ENCODE measurements at places on chromosomes 2 and 18. TPM values are rescaled to one million over a fixed set of nuclear protein-coding genes. Genes with fewer than 3 reads are reported as not detected.
A peak's percentile ranks its signal among the peaks of the same experiment; 100 is the strongest.

GNAL gene
- total RNA-seq: 15.5 TPM

DNA sequence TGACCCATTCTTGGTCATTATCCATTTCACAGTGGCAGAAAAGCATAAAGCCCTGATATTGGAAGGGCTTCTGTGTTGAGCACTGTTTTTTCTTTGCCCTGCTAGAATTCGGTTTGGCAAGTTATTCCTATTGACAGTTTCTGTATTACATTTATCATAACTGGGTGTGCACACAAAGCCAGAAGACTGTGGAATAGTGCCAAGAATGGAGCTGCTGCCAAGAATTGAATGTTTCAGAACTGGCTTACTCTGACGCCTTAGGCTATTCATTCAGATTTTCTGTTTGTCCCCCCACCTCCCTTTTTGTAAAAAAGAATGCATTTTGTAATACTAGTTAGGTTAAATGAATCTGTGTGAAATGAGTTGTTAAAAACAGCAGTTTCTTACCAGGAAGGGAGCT lies 12.7 kb downstream of the KDM3A start:
- no peak overlapping the region for H3K27ac ChIP-seq
- DNase-seq: no peak

- no peaks in the 10 kb centered on the region for H3K27me3 ChIP-seq
- DNase-seq: no peak
- H3K36me3 ChIP-seq: no peaks in the 10 kb centered on the region
- H3K4me1 ChIP-seq: no peaks in the 10 kb centered on the region
These were observed 33.0 kb upstream of the IER3IP1 start for GRCh38 chr18:47209171-47209570.

DNA sequence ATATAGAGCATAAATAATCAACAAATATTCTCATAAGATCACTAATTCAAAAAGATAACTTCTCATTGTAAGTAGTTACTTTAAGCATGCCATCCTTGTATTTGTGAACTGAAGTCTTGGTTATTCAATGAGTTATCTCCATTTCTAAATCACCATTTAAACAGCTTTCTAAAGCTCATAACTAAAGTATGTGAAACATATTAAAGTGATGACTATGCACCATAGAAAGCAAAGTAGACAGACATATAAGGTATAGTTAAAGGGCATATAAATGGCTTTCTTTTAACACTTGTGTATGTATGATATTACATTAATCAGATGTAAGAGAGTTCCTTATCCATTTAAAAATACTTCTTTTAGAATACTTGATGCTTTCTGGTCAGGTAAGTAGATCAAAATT lies 83.5 kb downstream of the IKZF2 start:
- no peaks in the 10 kb centered on the region for H3K4me1 ChIP-seq
- no peak overlapping the region for H3K27ac ChIP-seq
- no peak overlapping the region for H3K4me3 ChIP-seq
- no peak for DNase-seq
- no peaks in the 10 kb centered on the region for H3K36me3 ChIP-seq
- H3K27me3 ChIP-seq: no peaks in the 10 kb centered on the region

DNA sequence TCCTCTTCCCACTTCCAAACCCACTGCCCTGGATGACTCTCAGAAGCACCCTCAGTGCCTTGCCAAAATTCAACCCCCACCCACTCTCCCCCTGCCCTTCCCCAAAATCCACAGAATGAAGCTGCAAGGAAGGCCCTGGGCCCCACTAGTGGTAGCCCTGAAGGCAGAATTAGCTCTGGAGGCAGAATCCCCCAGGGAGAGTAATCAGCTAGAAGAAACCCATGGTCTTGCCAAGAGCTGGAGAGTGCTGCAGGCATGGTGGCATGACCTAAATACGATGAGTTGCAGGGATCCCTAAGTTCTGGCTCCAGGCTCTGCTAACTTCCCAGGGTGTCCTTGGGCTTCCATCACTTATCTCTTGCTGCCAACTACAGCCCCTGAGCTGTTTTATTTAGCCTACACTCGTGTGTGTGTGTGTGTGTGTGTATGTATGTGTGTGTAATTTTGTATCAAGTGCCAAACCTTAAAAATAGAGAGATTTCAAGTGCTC lies 7.9 kb downstream of the GAD1 start:
- no peaks in the 10 kb centered on the region for H3K36me3 ChIP-seq
- no peak overlapping the region for H3K27ac ChIP-seq
- DNase-seq: no peak
- no peaks in the 10 kb centered on the region for H3K27me3 ChIP-seq
- H3K4me1 ChIP-seq: no peaks in the 10 kb centered on the region

- no peak overlapping the region for H3K4me3 ChIP-seq
- no peaks in the 10 kb centered on the region for H3K27me3 ChIP-seq
- H3K4me1 ChIP-seq: no peaks in the 10 kb centered on the region
- no peak for DNase-seq
- H3K27ac ChIP-seq: no peak overlapping the region
These were observed 146.7 kb upstream of the EPAS1 start for GRCh38 chr2:46150445-46150955.

TCF23 gene
- 0.39 TPM for total RNA-seq

C2orf66 gene
- 0.30 TPM for total RNA-seq

GRCh38 chr2:232421189-232421785 lies 14.6 kb downstream of the ALPG start:
- H3K36me3 ChIP-seq: no peaks in the 10 kb centered on the region
- H3K27me3 ChIP-seq: no peaks in the 10 kb centered on the region
- H3K4me3 ChIP-seq: no peak overlapping the region
- DNase-seq: no peak
- no peak overlapping the region for H3K27ac ChIP-seq

DNA sequence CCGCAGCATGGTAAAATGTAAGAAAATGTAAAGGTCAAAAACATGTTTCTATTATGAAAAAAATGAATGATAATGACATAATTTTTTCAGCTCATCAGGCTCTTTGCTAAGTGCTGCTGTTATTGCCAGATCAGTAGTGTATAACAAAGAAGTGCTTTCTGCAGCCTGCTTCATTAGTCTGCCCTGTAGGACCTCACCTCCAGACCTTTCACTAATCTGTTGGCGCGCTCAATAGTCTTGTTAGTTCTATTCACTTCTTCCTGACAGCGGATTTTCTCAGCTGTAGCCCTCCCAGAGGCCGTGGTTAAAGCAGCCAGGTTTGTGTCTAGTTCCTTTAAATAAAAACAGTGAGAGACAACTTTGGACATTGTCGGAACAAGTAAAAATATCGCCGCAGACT lies 97.7 kb downstream of the CDCA7 start:
- no peak overlapping the region for H3K27ac ChIP-seq
- H3K36me3 ChIP-seq: no peaks in the 10 kb centered on the region
- H3K4me1 ChIP-seq: no peaks in the 10 kb centered on the region
- H3K4me3 ChIP-seq: no peak overlapping the region
- H3K27me3 ChIP-seq: no peaks in the 10 kb centered on the region

KIF1A gene
- 0.72 TPM for total RNA-seq

- no peak for DNase-seq
- no peak overlapping the region for H3K4me3 ChIP-seq
- H3K36me3 ChIP-seq: no peaks in the 10 kb centered on the region
- no peaks in the 10 kb centered on the region for H3K27me3 ChIP-seq
- no peak overlapping the region for H3K27ac ChIP-seq
- no peaks in the 10 kb centered on the region for H3K4me1 ChIP-seq
These were observed 108.5 kb upstream of the CYRIA start for GRCh38 chr2:16774091-16774490.

GRCh38 chr2:4090668-4091630 lies 387.6 kb downstream of the DCDC2C start:
- H3K27me3 ChIP-seq: no peaks in the 10 kb centered on the region
- no peak overlapping the region for H3K27ac ChIP-seq
- DNase-seq: no peak
- no peaks in the 10 kb centered on the region for H3K36me3 ChIP-seq
- no peak overlapping the region for H3K4me3 ChIP-seq
- no peaks in the 10 kb centered on the region for H3K4me1 ChIP-seq

LYG2 gene
- not detected for total RNA-seq

REG3A gene
- 8.3 TPM for total RNA-seq

CAPN14 gene
- total RNA-seq: 0.29 TPM

DNA sequence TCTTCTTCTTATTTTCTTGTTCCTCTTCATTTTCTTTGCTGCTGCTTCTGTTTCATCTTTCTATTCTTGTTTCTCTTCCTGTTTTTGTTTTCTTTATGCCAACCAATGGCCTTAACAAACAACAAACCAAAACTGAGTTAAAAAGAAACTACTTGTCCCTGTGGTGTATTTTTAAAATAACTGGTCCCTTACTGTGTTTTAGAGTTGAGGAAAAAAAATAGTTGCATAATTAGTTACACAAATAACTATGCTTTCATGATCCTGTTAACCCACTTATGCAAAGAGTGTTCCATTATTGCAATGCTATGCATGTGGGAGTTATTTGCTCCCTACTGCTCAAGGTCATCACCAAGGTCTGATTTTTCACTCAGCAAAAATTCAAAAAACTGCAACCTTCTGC lies 39.5 kb upstream of the IMP4 start:
- no peak overlapping the region for H3K27ac ChIP-seq
- DNase-seq: no peak
- no peaks in the 10 kb centered on the region for H3K27me3 ChIP-seq
- no peak overlapping the region for H3K4me3 ChIP-seq

GRCh38 chr2:203021991-203022390 lies 7.3 kb downstream of the NBEAL1 start:
- no peak overlapping the region for H3K4me3 ChIP-seq
- no peak for DNase-seq
- peak overlapping the region; percentile 38 for H3K27ac ChIP-seq
- H3K4me1 ChIP-seq: peaks cover 4% of the 10 kb centered on the region
- H3K36me3 ChIP-seq: no peaks in the 10 kb centered on the region

DYSF gene
- 28.8 TPM for total RNA-seq

GRCh38 chr2:144948205-144948855 lies 428.4 kb upstream of the ZEB2 start:
- no peaks in the 10 kb centered on the region for H3K27me3 ChIP-seq
- H3K4me3 ChIP-seq: no peak overlapping the region
- peaks cover 5% of the 10 kb centered on the region for H3K4me1 ChIP-seq
- no peaks in the 10 kb centered on the region for H3K36me3 ChIP-seq

DNA sequence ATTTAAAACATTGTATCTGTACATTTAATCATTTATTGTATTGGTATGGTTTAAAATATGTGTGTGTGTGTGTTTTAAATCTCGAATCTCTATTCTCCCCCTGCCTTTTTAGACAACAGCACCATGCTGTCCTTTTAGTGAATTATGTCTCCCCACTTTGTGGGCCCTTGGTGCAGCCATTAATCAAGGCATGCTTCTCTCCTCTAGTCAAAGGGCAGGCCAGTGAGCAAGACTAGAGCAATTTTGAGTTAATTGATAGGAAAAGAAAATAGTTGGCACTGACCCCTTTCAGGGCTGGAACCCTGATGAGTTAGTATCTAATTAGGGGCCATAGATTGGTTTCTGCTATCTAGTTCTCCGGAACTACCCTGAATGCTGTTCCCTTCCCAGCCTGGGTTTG lies 111.0 kb downstream of the MAIP1 start:
- no peak overlapping the region for H3K4me3 ChIP-seq
- H3K27me3 ChIP-seq: no peaks in the 10 kb centered on the region
- DNase-seq: no peak
- H3K4me1 ChIP-seq: no peaks in the 10 kb centered on the region
- H3K27ac ChIP-seq: no peak overlapping the region
- H3K36me3 ChIP-seq: no peaks in the 10 kb centered on the region

DNA sequence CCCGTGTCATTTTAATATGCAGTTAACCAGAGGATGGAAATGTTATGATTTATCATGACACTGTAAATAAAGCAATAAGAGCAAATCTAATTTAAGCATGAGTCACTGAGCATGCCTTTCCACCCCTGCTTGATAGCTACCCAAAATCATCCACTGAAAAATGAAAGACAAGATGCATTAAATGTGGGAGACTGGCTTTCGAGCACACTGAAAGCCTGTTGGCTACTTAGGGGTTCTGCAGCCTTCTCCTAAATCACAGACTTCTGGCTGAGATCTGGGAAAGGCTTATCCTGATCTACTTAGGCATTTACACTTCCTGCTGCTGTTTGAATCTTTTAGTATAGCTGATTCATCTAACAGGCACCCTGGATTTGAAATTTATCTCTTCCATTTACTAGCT lies 778.3 kb upstream of the CDH7 start:
- DNase-seq: no peak
- H3K36me3 ChIP-seq: no peaks in the 10 kb centered on the region
- no peak overlapping the region for H3K27ac ChIP-seq
- no peaks in the 10 kb centered on the region for H3K27me3 ChIP-seq

Data from aorta (tissue), 5 donors.